ENCODE measurements at places on chromosomes 16 and 17.

DNA sequence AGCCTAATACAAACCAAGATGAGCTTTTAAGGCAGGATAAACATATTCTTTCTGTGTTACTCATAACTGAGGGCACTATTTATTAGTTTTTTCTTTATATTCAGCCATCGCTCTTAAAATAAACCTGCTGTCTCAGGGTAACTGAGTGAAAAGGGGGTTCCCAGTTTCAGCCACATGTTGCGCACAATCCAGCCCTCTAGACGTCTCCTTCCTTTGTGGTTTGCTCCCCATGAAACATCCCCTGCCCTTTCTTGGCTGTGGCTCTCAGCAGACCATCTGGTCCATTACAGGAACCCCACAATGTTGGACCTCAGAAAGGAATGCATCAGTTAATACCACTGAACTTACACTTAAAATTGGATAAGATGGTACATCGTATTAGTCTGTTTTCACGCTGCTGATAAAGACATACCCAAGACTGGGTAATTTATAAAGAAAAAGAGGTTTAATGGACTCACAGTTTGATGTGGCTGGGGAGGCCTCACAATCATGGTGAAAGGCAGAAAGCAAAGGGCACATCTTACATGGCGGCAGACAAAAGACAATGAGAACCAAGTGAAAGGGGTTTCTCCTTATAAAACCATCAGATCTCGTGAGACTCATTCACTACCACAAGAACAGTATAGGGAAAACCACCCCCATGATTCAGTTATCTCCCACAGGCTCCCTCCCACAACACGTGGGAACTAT is 12.6 kb upstream of the IL21R start:
- DNase-seq, result no peak

DNA sequence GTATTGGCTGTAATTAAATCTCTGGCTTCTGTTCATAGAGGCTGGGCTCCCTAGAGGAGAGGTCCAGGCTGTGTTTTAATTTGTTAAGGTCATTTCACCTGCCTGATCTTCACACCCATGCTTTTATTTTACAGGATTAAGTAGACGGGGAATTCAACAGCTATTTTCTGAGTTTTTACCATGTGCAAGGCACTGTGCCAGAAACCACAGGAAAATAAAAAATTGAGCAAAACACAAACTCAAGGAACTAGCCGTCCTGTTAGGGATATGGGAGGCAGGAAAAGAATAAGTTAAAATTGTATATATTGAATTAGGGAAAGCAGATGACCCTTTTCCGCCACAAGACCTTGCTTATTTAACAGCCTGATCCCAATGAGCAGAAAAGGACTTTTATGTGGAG is 29.1 kb downstream of the HS3ST3A1 start:
- DNase-seq, result no peak

GRCh38 chr17:1091900-1092299 is 87.9 kb downstream of the ABR start:
- DNase-seq, result no peak

GRCh38 chr17:60403523-60403810 is 11.5 kb upstream of the USP32 start:
- DNase-seq, result no peak

DNA sequence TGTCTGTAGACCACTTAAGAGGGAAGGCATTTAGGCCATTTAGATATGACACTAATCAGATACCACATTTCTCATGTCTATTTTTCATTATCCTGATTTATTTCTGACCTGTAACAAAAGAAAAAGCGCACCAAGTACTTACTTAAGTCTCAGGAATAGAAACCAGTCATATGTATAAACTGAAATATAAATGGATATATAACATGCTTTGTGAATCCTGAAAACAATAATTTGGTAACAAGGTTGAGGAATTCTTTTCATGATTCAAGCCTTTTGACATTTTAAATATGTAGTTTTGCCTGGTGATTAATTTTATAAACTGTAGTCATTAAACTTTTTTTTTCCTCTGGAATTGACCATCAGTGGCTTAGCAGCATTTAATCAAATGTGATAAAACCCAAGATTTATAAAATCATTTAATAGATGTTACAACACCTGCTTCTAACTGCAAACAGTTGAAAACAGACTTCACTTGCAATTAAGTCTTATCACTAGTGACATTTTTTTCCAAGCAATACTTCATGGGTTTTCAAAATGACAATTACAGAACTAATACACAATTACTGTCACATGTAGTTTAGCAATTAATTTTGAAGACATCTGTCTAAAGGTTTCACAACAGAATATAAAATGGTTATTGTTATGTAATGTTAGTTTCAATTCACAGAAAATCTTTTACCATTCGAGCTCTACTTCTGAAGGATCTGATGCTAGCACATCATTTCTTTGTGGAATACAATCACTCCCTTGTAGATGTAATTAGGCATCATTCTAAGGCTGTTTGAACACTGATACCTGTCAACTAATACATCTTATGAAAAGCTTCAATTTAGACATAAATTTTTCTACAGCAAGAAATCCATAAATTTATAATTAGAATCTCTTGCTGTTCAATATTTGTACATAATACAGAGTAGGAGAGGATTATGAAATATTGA is 110.3 kb downstream of the TOX3 start:
- no peak for DNase-seq

DNA sequence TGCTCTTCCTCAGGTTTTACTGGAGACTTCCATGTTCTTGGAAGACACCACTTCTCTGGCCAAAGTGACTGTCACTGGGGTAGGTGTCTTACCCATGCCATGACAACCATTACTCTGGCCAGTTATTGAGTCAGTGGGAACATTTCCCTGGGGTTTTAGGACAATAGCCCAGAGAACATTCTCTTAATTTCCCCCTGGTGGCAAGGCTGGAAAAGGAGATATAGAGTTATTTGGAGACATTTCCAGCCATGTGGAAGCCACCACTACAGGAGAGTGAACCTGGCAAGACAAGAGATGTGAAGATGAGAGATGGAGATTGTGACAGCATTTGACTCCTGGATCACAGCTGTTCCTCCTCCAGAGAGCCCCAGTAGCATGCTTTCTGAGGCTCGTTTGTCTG is 106.2 kb downstream of the CDK5R1 start:
- no peak for DNase-seq

DNA sequence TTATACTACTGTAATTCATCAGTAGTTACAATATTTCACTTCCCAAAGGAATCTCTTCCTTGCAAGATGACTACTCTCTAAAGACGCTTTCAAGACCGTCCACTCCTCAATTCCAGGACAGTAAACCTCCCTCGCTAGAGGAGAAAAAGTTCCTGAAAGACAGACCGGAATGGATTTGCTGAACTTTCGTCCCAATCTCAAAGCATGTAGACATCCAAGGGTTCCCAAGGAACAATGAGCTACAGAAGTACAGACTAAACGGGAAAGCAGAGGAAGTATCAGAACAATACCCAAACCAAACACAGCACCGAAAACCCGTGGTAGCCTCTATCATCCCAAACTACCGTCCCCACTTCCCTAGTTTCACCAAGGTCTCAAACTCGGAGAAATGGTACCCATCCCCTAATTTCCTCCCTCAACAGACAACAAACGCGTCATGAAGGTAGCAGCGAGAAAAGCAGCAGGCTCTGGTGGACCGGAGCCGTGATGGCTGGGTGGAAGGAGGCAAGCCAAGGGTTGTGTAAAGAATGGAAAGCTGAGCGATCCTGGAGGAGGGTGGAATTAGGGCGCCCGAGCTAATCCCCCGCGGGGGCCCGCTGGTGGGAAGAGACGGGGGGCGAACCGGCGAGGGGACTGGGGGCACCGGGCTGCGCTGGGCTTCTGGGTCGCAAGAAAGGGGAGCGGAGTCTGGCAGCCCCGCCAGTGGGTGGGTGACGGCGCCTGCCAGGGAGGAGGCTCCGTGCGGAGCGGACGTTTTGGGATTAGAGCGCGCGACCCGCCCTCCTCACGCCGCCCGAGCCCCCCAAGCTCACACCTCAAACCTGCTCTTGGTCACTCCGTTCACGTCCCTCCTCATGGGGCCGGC is 647 bp downstream of the FBXL20 start:
- DNase-seq, result no peak

DNA sequence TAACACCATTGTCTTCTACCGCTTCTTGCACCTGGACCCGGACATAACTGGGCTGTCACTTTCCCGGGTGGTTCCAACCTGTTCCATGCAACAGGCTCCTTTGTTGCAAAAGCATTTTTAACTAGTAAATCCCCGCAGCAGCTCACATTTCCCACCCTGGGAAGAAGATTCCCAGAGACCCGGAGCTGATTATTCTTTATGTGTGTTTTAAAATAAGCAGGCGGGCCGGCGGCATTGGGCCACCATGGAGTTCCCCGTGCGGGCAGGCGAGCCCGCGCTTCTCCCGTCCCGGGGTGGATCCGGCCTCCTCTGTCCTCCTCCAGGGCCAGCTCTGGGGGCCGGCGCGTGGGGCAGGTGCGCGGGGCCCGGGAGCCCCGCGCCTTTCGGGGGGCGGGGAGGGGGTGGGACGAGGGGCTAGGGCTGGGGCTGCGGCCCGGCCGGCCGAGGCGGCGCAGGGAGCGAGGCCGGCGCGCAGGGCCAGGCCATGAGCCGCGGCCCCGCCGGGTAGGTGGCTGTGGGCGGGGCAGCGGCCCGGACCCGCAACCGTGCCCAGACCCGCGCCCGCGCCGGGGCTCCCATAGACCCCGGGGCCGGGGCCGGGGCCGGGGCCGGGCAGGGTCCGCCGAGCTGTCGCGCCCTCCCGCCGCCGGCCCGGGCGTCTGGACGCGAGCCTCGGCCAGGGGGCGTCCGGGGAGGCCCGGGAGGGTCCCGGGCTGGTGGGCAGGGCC is 1.7 kb downstream of the CRAMP1 start:
- no peak for DNase-seq

GRCh38 chr16:87119168-87119567 is 198.0 kb downstream of the C16orf95 start:
- no peak for DNase-seq

GRCh38 chr17:43028221-43028861 is 3.3 kb downstream of the RND2 start:
- no peak for DNase-seq

DNA sequence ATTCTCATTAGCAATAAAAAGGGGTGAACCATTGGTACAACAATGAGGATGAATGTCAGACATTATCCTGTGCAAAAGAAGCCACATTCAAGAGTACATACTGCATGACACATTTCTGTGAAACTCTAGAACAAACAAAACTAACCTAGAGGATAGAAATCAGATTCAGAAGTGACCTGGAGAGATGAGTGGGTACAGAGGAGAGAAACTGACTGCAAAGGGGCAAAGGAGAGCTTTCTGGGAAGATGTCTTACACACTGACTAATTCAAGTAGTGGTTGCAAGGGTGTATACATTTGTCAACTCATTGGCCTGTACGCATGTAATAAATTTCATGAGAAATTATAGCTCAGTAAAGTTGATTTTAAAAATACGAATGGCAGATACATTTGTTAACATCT is 115.6 kb downstream of the GAS7 start:
- DNase-seq, result no peak

DNA sequence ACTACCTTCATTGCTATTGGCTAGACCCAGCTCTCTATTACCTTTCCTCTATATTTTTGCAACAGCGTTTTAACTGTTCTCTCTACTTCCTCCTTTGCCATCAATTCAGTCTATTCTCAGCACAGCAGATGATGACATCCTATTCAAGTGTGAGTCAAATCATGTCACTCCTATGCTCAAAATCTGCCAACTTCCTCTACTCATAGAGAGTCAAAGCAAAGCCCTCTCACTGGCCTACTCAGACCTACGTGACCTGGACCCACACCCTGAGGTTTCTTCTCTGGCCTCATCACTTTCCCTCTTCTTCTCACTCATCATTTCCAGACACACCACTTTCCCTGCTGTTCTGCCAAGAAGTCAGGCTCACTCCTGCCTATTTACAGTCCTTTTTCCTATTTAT is 289.0 kb upstream of the AXIN2 start:
- no peak for DNase-seq

- no peak for DNase-seq
Observed at GRCh38 chr17:69141431-69142174, at the start of gene ABCA6. Gene ABCA6, minus strand, starts transcription at chr17:69141895. Its CDS starts 1,192 bp downstream, at chr17:69140703.

- no peak for DNase-seq
Observed at GRCh38 chr16:64092271-64092670, 1029.6 kb downstream of the CDH11 start.

DNA sequence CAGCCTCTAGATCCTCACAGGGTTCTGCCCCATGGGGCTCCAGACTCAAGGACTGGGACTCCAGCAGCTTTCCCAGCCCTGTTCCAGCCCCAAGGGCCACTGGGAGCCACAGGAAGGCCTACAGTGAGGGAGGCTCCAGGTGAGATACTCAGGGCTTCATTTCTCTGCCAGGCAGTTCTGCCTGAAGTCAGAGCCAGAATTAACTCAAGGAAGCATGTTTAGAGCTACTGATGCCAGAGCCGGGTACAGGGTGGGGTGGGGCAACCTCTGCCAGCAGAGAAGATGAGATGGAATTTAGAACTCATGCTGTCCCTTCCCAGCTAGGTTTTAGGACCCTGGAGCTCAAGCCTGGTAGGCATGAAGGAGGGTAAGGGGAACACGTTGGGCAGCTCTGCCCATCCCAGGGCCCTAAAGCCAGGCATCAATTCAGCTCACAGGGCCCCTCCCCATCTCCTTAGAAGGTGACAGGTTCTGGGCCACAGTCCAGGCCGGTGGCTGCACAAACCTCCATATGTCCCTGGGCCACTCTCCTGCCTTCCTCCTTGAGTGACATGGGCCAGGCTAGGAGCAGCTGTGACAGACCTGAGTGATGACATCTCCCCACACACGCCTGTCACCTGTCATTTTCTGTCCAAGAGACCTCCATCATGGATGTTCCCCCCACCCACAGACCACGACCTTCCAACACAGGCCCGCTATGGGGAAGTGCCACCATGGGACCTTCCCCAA is 24.5 kb upstream of the SPPL2C start:
- DNase-seq, result no peak

- no peak for DNase-seq
Observed at GRCh38 chr17:80807882-80808281, 183.8 kb upstream of the CHMP6 start.

DNA sequence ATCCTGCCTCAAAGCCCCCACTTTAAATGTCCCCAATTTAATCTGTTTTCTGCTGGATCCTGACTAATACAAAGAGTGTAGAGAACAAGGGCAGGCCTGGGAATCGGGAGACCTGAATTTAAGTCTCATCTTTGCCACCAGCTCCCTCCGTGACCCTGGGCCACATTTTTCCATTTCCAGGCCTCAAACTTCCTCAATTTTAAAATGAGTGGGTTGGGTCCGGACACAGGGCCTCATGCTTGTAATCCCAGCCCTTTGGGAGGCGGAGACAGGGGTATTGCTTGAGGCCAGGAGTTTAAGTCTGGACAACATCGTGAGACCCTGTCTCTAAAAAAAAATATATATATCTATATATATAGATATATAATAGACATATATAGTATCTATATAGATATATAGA is 61.4 kb downstream of the SRL start:
- no peak for DNase-seq

DNA sequence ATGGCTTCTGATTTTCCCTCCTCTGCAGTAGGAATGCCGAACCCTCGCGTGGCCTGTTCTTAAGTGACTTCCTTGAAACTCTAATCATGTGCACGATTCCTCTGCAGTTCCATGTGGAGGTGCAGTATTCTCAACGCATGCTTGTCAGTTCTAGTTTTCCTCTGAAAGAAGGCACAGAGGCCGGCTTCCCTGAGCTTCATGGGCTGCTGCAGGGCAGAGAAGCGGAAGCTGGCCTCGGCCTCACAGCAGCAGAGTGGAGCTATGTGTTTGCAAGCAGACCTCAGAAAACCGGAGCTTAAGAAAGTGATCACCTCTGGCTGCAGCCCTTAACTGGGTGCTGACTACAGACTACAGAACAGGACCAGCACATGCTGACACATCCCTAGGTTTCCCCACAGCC is 500.7 kb downstream of the GRIN2A start:
- no peak for DNase-seq
